ENCODE measurements at places on chromosomes 16 and 17.
A peak's percentile ranks its signal among the peaks of the same experiment; 100 is the strongest.

DNA sequence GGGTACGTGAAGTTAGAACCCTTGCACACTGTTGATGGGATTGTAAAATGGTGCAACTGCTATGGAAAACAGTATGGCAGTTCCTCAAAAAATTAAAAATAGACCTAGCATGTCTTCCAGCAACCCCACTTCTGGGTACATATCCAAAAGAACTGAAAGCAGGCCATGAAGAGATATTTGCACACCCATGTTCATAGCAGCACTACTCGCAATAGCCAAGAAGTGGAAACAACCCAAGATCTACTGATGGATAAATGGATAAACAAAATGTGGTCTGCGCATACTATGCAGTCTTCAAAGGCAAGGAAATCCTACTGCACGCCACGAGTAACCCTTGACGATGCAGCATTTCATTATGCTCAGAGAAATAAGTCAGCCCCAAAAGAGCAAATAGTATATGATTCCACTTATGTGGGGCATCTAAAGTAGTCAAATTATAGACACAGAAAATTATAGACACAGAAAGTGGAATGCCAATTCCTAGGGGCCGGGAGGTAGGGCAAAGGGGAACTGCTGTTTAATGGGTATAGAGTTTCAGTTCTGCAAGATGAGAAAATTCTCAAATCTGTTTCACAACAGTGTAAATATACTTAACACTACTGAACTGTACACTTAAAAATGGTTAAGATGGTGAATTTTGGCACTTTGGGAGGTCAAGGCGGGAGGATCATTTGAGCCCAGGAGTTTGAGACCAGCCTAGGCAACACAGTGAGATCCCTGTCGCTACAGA lies 17.2 kb downstream of the CORO7 start:
- DNase-seq = no peak

DNA sequence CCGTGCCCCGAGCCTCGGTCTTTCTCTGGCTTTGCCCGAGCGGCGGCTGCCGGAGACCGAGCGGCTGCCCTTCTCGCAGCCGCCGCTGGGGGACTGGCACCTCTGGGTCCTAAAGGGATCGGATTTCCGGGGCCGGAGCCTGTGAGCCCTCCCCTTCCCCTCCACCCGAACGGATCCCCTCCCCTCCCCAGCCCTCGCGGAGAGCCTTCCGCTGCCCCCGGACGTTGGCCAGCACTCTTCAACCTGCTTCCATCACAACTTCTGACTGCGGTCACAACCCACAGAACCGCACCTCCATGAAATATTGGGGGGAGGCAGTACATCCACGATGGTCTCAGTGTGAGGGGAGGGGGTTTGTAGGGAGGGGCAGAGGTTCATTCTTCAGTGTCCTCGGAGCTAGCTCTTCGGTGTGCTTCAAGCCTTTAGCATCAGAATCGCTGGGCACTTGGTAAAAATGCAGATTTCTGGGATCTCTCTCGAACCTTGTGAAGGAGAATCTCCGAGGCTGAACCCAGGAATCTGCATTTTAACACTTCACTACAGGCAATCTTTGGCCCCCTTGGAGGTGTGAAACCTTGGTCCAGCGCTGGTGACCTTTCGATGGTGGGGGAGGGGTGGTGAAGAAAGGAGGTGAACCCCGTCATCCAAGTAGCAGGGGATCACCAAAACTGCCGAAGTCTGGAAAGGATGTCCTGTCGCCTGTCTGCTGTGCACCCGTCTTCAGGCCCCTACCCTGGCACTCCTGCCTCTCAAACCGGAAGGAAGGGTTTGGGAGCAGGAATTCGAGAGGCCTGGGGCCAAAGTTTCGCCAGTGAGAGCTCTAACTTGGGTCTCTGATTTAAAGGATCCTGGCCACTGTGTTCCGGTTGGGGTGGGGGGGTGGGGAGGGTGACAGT lies 812 bp upstream of the PPP1R9B start:
- DNase-seq = peak; percentile 67

DNA sequence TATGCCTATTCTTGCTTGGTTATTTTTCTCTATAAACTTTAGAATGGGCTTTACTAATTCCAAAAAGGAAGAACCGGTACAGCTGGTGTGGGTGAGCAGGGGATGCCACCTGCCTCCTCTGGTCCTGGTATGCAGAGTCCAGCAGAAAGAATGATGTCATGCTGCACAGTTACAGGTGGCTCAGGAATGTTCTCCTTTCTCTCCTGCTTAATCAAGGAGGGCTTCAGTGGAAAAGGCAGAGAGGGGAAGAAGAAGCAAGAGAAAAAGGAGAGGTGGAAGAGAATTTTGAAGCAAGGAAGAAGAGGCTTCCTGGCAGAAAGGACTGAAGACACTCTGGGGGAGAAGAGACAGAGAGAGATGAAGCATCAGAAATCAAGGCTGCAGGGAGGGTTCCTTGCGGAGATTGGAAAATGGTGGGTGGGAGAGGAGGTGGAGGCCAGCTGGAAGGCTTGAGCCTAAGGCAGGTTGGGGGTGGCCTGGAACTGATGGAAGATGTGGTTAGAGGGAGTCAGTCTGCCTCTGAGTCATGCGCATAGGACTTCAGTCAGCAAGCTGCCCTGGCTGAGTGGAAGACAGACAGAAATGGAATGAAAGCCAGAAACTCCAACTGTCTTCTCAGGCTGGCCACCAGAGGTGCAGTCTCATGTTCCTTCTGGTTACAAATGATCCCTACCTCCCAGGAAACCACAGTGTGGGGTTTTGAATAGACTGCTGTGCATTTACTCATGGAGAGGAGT lies 64.6 kb upstream of the CRHR1 start:
- no peak for DNase-seq

DNA sequence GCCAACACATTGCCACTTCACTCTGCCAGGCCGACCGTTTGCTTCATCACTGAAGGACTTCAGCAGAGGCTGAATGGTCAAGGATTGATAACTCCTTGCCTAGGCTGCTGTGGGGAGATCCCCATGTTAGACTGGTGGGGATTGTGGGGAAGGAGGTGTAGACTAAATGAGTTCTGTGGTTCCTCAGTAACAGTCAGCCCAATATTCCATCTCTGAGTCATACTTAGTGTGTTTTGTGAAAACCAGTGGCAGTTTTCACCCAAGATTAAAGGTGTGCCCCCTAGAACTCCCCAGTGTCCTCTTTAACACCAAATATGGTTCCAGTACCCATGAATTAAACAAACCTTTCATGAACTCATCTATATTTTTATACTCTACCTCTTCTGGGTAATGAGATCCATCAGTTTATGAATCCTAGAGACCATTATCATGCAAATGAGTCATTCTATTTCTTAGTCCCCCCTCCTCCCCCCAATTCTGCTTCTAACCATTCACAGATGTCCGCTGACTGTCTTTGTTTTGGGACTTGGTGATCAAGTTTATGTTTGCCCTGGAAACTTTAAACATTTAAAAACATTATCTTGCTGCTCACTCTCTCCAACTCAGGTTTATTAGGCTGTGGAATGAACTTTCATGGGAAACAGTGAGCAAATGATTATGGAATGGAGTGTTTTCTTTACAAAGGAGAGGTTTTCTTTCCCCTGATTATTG lies 66.8 kb upstream of the GAS7 start:
- no peak for DNase-seq

- no peak for DNase-seq
Measured at GRCh38 chr17:72466606-72467005, 345.8 kb downstream of the SOX9 start.

Measured in Panc1 (cell line).